ENCODE measurements at places on chromosomes 6 and 20.

- no peak for DNase-seq
- H3K4me3 ChIP-seq, result no peak overlapping the region
- no peaks in the 10 kb centered on the region for H3K36me3 ChIP-seq
- no peak overlapping the region for H3K27ac ChIP-seq
- no peaks in the 10 kb centered on the region for H3K27me3 ChIP-seq
Measured at GRCh38 chr6:17714879-17715851, 8.4 kb upstream of the NUP153 start.

DNA sequence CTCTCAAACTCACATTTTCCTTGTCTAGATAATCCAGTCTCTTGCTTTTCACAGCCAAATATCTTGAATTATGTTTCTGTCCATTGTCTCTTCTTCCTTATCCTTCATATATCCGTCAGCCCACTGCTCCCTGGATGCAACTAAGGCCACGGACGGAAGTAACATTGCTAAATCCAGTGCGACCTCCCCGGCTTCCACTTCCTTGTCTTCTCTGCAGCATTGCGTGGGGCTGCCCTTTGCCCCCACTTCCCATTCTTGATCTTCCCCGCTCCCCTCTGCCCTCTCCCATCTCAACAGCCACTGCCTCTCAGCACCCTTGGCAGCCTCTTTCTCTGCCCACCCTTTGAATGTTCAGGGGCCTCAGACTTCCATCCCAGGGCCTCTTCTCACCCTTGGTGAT, 190.4 kb upstream of the UST start:
- H3K27ac ChIP-seq, result no peak overlapping the region
- no peak overlapping the region for H3K4me3 ChIP-seq
- H3K27me3 ChIP-seq, result no peaks in the 10 kb centered on the region
- H3K4me1 ChIP-seq, result peaks cover 5% of the 10 kb centered on the region
- no peaks in the 10 kb centered on the region for H3K36me3 ChIP-seq

DNA sequence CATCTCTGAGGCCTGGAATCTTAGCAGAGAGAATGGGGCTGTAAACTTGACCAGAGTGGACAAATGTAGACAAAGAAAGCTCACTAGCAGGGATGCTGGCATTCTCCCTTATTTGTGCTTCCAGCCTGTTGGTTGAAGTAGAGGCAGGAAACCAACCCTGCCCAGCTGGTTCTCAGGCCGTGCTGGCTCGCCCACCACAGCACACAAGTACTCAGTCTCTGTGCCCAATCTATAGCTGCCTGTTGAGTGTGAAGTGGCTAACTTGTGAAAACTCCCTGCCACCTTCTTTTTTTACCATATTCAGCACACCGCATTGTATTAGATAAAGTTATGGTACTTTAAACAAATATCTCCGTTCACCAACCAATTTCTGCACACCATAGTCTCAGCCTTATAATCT, 37.3 kb downstream of the HDDC2 start:
- H3K36me3 ChIP-seq, result no peaks in the 10 kb centered on the region
- H3K27ac ChIP-seq, result no peak overlapping the region
- no peak for DNase-seq
- no peak overlapping the region for H3K4me3 ChIP-seq
- H3K27me3 ChIP-seq, result no peaks in the 10 kb centered on the region
- H3K4me1 ChIP-seq, result no peaks in the 10 kb centered on the region

GRCh38 chr20:57280221-57280620, 13.8 kb upstream of the BMP7 start:
- peaks cover 6% of the 10 kb centered on the region for H3K27me3 ChIP-seq
- no peak overlapping the region for H3K27ac ChIP-seq
- H3K36me3 ChIP-seq, result no peaks in the 10 kb centered on the region
- no peak overlapping the region for H3K4me3 ChIP-seq

DNA sequence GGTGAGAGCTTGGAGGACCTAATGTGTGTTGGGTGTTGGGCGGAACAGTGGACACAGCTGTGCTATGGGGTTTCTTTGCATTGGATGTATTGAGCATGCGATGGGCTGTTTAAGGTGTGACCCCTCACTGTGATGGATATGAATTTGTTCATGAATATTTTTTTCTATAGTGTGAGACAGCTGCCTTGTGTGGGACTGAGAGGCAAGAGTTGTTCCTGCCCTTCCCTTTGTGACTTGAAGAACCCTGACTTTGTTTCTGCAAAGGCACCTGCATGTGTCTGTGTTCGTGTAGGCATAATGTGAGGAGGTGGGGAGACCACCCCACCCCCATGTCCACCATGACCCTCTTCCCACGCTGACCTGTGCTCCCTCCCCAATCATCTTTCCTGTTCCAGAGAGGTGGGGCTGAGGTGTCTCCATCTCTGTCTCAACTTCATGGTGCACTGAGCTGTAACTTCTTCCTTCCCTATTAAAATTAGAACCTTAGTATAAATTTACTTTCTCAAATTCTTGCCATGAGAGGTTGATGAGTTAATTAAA, 3.0 kb downstream of the HLA-A start:
- peaks cover 6% of the 10 kb centered on the region for H3K4me1 ChIP-seq
- H3K4me3 ChIP-seq, result no peak overlapping the region
- no peak for DNase-seq
- H3K27ac ChIP-seq, result no peak overlapping the region

- DNase-seq, result no peak
- peaks cover 31% of the 10 kb centered on the region for H3K4me1 ChIP-seq
Measured at GRCh38 chr20:31674895-31675827, 37.4 kb downstream of the COX4I2 start.

DNA sequence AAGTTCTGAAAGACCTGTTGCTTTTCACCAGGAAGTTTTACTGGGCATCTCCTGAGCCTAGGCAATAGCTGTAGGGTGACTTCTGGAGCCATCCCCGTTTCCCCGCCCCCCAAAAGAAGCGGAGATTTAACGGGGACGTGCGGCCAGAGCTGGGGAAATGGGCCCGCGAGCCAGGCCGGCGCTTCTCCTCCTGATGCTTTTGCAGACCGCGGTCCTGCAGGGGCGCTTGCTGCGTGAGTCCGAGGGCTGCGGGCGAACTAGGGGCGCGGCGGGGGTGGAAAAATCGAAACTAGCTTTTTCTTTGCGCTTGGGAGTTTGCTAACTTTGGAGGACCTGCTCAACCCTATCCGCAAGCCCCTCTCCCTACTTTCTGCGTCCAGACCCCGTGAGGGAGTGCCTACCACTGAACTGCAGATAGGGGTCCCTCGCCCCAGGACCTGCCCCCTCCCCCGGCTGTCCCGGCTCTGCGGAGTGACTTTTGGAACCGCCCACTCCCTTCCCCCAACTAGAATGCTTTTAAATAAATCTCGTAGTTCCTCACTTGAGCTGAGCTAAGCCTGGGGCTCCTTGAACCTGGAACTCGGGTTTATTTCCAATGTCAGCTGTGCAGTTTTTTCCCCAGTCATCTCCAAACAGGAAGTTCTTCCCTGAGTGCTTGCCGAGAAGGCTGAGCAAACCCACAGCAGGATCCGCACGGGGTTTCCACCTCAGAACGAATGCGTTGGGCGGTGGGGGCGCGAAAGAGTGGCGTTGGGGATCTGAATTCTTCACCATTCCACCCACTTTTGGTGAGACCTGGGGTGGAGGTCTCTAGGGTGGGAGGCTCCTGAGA, at the start of gene HFE:
Gene HFE, plus strand, starts transcription at position 146 of the 832 bp plus-strand sequence. Its CDS starts 12 bp downstream, at position 158.
- peak; percentile 22 for DNase-seq
- H3K4me3 ChIP-seq, result peak within 1 kb of the TSS; percentile 73
- H3K36me3 ChIP-seq, result no peaks in the 10 kb centered on the region

- H3K4me3 ChIP-seq, result no peak overlapping the region
- DNase-seq, result no peak
- no peak overlapping the region for H3K27ac ChIP-seq
- H3K4me1 ChIP-seq, result peaks cover 24% of the 10 kb centered on the region
Measured at GRCh38 chr6:168137024-168137423, 58.0 kb upstream of the FRMD1 start.

- H3K27me3 ChIP-seq, result no peaks in the 10 kb centered on the region
- no peak overlapping the region for H3K4me3 ChIP-seq
- DNase-seq, result no peak
Measured at GRCh38 chr6:163392533-163392932, 22.0 kb upstream of the QKI start.

- H3K4me1 ChIP-seq, result peaks cover 17% of the 10 kb centered on the region
- H3K36me3 ChIP-seq, result no peaks in the 10 kb centered on the region
- H3K27ac ChIP-seq, result no peak overlapping the region
- no peaks in the 10 kb centered on the region for H3K27me3 ChIP-seq
- no peak overlapping the region for H3K4me3 ChIP-seq
- peak; percentile 18 for DNase-seq
Measured at GRCh38 chr6:33904050-33904746, 100.4 kb upstream of the MLN start.

- H3K27ac ChIP-seq, result peak within 1 kb of the TSS; percentile 67
- H3K4me3 ChIP-seq, result peak within 1 kb of the TSS; percentile 69
- DNase-seq, result no peak
- H3K27me3 ChIP-seq, result peaks cover 2% of the 10 kb centered on the region
- no peaks in the 10 kb centered on the region for H3K36me3 ChIP-seq
- peaks cover 16% of the 10 kb centered on the region for H3K4me1 ChIP-seq
Measured at GRCh38 chr6:71886184-71887005, at the start of gene RIMS1. Gene RIMS1 (plus strand): TSS chr6:71886550. CDS start chr6:71887024, 474 bp downstream.

GRCh38 chr6:150930841-150931240, 65.3 kb downstream of the MTHFD1L start:
- H3K4me1 ChIP-seq, result no peaks in the 10 kb centered on the region
- H3K4me3 ChIP-seq, result no peak overlapping the region
- no peaks in the 10 kb centered on the region for H3K27me3 ChIP-seq
- no peak overlapping the region for H3K27ac ChIP-seq

DNA sequence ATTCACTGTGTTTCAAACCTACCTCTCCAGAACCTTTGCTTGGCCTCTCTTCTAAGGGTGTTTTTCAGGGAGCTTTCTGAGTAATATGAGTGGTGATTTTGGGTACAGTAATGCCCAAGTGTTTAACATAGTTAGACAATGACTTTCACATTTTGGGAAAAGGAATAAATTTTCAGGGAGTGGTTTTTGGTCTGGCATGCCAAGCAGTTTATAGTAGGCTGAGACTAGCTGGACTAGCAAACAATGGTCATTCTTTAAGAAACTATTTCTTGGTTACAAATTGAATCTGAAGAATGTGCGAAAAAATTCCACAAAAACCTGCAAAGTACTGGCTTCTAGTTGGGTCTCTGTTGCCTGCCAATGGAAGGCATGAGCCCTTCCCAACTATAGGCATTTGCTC, 15.4 kb downstream of the FNDC1 start:
- H3K36me3 ChIP-seq, result no peaks in the 10 kb centered on the region
- DNase-seq, result no peak
- no peak overlapping the region for H3K4me3 ChIP-seq
- peaks cover 2% of the 10 kb centered on the region for H3K27me3 ChIP-seq
- H3K27ac ChIP-seq, result no peak overlapping the region

DNA sequence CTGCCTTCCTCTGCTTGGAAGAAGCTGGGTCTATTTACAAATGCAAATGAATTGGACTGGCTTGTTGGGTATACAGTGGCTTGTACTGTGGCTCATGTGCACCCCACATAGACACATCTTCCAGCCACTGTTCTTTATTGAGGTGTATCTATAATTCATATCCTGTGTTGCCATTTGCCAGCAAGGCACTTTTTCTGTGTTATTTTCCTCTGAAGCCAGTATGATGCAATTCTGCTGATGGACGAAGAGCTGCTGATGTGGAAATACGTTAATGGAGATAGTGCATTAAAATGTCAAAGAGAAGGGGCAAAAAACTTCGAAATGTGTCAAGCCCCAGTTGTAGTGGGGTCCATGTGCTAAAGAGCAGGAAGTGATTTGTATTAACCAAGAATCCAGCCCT, 167.5 kb downstream of the TMEM242 start:
- peaks cover 12% of the 10 kb centered on the region for H3K36me3 ChIP-seq
- H3K4me3 ChIP-seq, result no peak overlapping the region

DNA sequence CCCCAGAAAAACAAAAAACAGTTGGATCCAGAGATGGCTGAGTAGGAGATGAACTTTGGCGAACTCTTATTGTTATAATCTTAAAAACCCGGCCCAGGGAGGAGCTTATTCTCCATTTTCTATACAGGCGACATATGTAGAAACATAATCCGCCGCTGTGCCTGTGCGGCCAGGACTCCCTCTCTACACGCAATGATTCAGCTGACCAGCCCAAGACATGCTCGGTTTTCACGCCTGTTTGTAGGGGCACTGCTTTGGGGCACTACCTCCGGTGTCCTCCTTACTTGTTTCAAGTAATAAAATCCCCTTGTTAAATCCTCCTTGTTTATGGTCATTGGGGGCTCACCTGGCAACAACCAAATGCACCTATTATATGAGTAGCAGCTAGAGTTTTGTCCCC, 89.9 kb downstream of the SEL1L2 start:
- H3K4me1 ChIP-seq, result no peaks in the 10 kb centered on the region
- H3K27ac ChIP-seq, result no peak overlapping the region
- no peaks in the 10 kb centered on the region for H3K27me3 ChIP-seq
- H3K4me3 ChIP-seq, result no peak overlapping the region

- no peak overlapping the region for H3K4me3 ChIP-seq
- no peaks in the 10 kb centered on the region for H3K4me1 ChIP-seq
- no peak overlapping the region for H3K27ac ChIP-seq
- no peak for DNase-seq
Measured at GRCh38 chr6:19789100-19789803, 47.9 kb upstream of the ID4 start.

DNA sequence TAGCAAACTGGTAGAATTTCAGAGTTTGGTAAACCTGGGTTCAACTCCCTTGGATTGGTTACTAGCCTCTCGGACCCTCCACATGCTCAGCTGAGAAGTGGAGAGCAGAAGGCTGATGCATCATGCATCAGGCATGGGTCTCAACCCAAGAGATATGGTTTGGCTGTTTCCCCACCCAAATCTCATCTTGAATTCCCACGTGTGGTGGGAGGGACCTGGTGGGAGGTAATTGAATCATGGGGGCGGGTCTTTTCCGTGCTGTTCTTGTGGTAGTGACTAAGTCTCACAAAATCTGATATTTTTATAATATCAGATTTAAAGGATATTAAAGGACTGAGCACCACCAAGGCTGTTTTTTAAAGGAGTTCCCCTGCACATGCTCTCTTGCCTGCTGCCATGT, 75.1 kb downstream of the PPP1R3G start:
- peaks cover 15% of the 10 kb centered on the region for H3K4me1 ChIP-seq
- H3K36me3 ChIP-seq, result no peaks in the 10 kb centered on the region
- H3K27ac ChIP-seq, result no peak overlapping the region
- no peaks in the 10 kb centered on the region for H3K27me3 ChIP-seq

DNA sequence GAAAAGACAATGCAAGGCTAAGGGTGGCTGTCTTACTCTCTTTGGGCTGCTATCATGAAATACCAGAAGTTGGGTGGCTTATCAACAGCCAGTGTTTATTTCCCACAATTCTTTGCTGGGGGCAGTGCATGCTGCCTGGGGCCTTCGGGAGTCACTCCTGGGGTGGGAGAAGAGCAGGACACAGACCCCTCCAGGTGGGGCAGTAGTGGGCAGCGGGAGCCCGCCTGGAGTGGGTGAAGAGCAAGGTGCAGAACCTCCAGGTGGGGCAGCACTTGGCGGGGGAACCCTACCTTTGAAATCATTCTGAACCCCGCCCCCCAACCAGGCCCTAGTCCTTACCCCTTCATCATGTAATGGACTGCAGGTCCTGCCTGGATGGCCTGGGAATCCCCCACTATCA, 69.6 kb upstream of the THBS2 start:
- H3K4me3 ChIP-seq, result no peak overlapping the region
- H3K27me3 ChIP-seq, result no peaks in the 10 kb centered on the region
- H3K27ac ChIP-seq, result no peak overlapping the region
- H3K36me3 ChIP-seq, result no peaks in the 10 kb centered on the region
